Activated naive CD8-positive, alpha-beta T cell treated with anti-CD3 and anti-CD28 coated beads for 36 hours (primary cell): ENCODE measurements at places on chromosomes 12 and 14.

DNA sequence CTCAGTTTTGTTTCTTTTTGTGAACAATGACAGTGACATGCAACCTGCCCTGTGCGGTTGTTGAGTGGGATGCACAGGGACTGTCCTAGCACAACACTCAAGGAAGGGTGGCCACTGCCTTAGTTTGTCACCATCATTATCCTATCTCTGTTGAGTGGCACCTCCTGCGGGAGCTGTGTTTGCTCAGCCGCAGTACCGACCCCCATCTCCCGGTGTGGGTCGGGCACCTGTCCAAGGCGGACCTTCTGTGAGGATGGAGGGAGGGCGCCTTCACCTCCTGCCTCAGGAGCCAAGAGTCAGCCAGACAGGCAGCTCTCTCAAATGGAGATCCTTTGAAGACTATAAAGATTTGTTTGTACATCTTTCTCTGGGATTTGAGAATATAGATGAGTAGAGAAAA is 142.1 kb downstream of the TSPAN9 start:
- DNase-seq = no peak

- peak; percentile 86 for DNase-seq
These were observed 17.6 kb upstream of the RNASE3 start for GRCh38 chr14:20873370-20874177.

DNA sequence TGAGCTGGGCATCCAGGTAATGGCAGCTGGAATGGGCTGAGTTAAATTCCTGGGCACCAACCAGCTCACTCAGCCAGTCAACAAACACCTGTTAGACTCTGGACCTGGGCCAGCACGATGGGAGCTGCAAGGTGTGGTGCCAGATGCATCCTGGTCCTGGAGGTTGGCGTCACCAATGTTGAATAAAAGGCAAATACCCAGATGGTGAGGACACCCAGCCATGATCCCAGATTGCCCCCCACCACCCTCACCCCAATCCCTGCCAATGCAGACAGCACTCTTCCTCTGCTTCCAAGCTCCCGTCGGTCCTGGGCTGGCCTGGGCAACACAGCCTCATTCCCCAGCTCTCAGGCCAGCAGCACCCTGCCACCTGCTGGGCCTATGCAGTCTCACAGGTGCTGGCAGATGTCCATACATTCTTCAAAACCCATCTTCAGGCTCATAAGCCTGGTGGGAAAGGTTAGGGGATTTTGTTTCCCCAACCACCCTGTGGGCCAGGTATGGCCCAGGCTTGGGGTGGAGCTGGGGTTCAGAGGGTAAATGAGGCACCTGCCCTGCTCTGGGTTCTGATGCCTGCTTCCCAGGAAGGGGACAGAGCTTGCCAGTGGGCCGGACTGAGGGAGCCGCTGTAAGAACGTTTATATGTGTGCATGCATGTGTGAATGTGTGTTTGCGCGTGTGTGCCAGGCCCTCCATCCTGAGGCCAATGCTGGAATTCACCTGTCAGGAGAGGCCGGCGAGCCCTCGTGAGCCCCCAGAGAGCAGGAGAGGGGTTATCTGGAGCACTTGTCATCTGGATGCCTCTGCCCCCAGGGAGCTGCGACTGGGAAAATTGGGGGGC is 58.0 kb downstream of the LGMN start:
- DNase-seq = no peak

GRCh38 chr12:57626921-57627445 is 6.0 kb downstream of the B4GALNT1 start:
- no peak for DNase-seq

GRCh38 chr14:99930420-99931274 is 134.6 kb upstream of the EVL start:
- peak; percentile 38 for DNase-seq

GRCh38 chr14:71438684-71439083 is 493.5 kb upstream of the RGS6 start:
- DNase-seq = no peak

GRCh38 chr12:121712461-121713256 is at the start of gene TMEM120B:
Gene TMEM120B, plus strand, starts transcription at chr12:121712752. Its CDS starts 144 bp downstream, at chr12:121712896.
- DNase-seq = peak; percentile 88

GRCh38 chr12:46365951-46366379 is 6.6 kb downstream of the SLC38A2 start:
- no peak for DNase-seq

DNA sequence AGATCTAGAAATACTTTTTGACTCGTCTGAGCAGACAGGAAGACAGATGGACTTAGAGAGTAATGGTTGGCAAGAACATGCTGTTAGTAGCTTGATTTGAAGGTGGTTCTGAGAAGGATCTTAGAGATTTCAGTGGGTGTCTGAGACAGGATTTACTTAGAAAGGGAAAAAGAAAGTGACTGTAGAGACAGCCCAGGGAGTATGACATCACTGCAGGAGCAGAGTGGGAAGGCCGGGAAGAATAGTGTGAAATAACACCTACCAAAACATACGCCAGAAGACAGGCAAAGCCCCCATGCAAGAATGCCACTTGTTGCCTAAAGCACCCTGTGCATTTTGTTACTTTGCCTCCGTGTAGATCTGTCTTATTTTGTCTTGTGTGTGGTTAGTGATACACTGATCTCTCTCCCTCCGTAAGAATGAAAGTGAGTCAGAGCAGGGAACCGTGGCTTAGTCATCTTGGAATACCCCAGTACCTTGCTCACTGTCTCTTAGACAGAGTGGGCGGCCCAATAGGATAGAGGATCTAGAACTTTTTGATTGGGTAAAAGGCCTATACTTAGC is 161.3 kb upstream of the IFNG-AS1 start:
- peak; percentile 26 for DNase-seq

- no peak for DNase-seq
These were observed 5.6 kb upstream of the GCH1 start for GRCh38 chr14:54908190-54908589.

DNA sequence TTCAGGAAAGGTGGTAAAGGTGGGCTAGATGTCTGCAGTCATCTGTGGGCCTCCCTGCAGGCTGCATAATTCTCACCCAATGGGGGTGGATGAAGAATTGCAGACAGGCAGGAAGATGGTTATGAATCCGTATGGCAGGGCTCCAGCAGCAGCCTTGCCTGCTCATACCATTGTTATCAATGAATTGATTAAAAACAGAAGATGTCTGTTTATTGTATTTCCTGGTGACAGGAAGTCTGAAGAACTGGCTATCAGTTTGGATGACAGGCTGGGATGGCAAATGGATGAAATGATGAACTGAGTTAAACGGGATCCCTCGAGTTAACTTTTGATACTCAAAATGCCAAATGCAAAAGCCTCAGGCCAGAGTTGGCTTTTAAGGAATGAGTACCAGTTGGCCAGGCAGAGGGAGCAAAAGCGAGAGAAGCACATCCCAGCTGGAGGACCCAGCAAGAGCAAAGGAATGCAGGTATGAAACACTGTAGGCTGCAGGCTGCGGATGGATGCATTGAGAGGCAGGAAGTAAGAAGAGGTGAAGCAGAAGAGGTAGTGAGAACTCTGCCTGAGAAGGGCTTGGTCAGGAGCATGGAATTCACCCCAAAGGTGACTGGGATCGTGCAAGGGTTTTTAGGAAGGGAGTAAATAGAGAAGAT is 550.0 kb upstream of the TBX3 start:
- no peak for DNase-seq

GRCh38 chr12:105982022-105982421 is 156.7 kb downstream of the NUAK1 start:
- no peak for DNase-seq

DNA sequence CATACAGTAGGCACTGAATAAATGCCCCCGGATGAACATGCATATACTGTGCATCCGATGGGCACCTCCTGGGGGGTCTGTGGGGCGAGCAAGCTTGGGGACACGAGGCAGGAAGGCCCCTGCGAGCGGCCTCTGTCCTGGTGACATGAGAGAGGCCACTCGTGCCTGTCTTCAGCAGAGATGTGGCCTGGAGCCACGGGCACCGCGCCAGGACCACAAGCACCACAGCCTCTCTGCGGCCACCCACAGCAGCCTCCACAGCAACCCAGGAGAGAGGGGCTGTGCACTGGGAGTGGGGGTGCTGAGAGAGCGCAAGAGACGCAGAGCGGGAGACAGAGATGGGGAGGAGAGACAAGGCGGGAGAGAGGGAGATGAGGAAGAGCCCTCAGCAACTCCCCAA is 118.5 kb downstream of the RFLNA start:
- no peak for DNase-seq

DNA sequence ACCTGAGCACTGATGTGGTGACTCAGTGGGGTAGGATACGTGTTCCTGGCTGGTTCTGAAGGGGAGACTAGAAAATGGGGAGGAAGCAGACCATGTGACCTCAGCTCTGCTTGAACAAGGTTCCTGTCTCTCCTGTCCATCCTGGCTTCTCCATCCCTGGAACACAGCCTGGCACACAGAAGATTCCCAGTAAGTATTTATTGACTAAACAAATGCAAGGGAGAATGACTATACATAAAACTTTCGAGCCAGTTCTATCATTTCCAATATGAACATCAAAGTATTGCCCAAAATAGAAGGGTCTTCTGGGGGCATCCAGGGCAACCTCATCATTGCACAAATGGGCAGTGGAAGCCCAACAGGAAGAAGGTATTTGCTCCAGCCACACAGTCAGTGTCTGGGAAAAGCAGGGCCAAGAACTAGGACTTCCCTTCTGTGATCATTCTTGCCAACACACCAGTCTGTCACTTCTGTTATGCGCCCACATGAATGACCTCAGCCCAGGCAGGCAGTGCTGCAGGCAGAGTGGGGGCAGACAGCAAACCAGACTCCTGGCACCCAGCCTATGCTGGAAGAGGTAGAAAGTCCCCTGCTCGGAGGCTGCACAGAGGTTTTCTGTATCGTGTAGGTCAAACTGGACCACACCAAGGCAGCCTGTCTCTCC is 5.6 kb upstream of the SERPINA9 start:
- no peak for DNase-seq

GRCh38 chr14:20719777-20720176 is 25.9 kb upstream of the EDDM3A start:
- DNase-seq = no peak

DNA sequence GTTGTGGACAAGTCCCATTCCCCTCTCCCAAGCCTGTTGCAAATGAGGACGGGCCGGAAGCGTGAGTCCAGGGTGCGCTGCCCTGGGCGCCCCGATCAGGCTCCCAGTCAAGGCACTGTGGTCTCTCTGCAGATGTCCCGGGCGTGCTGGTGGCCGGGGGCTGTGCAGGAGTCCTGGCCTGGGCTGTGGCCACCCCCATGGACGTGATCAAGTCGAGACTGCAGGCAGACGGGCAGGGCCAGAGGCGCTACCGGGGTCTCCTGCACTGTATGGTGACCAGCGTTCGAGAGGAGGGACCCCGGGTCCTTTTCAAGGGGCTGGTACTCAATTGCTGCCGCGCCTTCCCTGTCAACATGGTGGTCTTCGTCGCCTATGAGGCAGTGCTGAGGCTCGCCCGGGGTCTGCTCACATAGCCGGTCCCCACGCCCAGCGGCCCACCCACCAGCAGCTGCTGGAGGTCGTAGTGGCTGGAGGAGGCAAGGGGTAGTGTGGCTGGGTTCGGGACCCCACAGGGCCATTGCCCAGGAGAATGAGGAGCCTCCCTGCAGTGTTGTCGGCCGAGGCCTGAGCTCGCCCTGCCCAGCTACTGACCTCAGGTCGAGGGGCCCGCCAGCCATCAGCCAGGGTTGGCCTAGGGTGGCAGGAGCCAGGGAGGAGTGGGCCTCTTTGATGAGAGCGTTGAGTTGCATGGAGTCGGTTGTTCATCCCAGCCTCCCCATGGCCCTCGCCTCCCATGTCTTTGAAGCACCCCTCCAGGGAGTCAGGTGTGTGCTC is 6.3 kb downstream of the SLC25A47 start:
- DNase-seq = no peak

DNA sequence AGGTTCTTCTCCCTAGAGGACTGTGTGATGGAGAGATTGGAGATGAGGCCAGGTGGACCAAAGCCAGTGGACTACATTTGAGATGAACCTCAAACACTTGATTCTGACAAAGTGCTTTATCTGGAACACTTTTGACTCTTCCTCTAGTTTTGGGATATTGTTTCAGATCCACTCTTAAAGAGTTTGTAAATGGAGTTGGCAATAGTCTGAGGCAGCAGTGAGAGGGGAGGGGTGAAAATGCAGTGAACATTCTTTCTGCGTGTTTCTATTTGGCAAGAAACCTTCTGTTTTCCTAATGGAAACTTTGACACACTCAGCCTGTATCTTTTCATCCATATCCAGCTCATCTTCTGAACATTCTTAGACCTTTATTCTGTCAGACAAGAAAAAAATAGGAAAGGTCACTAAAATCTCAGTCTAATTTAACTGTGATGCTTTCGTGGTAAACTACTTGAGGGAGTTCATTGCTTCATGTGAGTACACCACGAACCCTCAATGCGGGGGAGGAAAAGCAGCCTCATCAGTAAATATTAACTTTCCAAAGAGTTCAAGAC is 57.4 kb upstream of the KCNJ8 start:
- DNase-seq = no peak

- no peak for DNase-seq
These were observed 214.1 kb downstream of the FBXL14 start for GRCh38 chr12:1380171-1380851.

GRCh38 chr14:70845601-70846000 is 36.3 kb upstream of the MAP3K9 start:
- no peak for DNase-seq

DNA sequence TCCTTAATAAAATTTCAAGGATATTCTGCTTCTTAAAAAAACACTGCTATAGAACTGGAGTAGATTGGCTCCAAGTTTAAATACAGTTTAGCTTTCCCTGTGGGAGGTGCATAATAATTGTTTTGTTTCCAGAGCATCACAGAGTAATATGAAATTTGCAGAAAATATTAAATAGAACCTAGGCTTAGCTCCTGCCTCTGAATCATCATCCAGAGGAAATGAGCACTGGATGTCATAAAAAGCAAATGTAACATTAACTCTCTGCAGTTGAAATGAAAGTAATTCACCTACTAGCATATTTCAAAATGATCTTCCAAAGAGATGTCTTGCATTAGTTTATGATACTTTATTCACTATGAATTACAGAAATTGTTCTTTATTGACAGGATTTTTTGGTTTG is 769.8 kb downstream of the C12orf50 start:
- DNase-seq = no peak

GRCh38 chr12:127360580-127360979 is 906.4 kb upstream of the TMEM132C start:
- no peak for DNase-seq

- no peak for DNase-seq
These were observed 232.7 kb downstream of the RASSF9 start for GRCh38 chr12:85603556-85603955.

GRCh38 chr12:47091009-47091408 is 11.2 kb upstream of the AMIGO2 start:
- no peak for DNase-seq

GRCh38 chr14:92903359-92903758 is 19.6 kb upstream of the CHGA start:
- DNase-seq = peak; percentile 31

DNA sequence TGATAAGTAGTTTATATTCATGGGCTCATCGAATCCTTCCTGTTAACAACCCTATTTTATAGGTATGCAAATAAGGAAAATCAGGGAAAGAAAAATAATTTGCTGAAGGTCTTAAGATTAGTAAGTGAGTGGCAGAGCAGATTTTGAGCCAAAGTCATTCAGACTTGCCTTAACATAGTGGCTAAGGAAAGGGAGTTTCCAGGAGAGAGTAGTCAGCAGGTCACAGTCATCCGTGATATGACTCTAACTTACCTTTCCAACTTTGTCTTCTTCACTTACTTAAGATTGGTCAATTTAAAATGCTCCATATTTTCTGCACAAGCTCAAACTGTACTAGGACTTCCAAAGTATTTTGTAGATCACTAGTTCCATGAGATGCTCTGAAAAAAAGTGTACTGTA is 46.6 kb downstream of the AKAP6 start:
- no peak for DNase-seq

GRCh38 chr12:6112004-6112403 is 12.5 kb downstream of the VWF start:
- no peak for DNase-seq
